ENCODE measurements at places on chromosomes 12 and 14. TPM values are rescaled to one million over a fixed set of nuclear protein-coding genes. Genes with fewer than 3 reads are reported as not detected.

GRCh38 chr14:88063811-88064210 lies 58.9 kb downstream of the GPR65 start:
- no peak overlapping the region for H3K27ac ChIP-seq
- H3K4me3 ChIP-seq: no peak overlapping the region
- no peak for DNase-seq
- H3K27me3 ChIP-seq: no peaks in the 10 kb centered on the region
- H3K36me3 ChIP-seq: no peaks in the 10 kb centered on the region

CD4 gene
- total RNA-seq: 0.17 TPM

SRRM4 gene
- 183 TPM for total RNA-seq

DNA sequence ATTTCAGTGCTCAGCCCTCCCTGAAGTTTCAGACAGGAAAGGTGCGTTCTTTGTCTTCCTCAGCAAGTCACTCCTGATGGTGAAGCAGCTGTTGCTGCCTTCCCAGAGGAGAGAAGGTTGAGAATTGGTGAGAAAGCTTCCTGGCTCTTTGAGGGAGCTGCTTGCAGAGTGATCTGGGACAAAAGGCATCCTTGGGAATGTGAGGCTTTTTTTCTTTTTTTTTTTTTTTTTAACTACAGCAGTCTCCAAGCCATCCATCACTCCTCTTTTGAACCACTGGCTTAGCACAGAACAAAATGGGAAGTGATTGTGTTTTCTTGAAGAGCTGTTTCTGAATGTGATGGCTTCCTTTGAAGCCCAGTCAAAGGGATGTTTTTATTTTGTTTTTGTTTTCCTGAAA lies 120.4 kb upstream of the LRIG3 start:
- H3K4me3 ChIP-seq: no peak overlapping the region
- no peak for DNase-seq
- H3K27ac ChIP-seq: no peak overlapping the region

- H3K4me3 ChIP-seq: peak overlapping the region; percentile 26
- no peaks in the 10 kb centered on the region for H3K27me3 ChIP-seq
- H3K27ac ChIP-seq: peak overlapping the region; percentile 40
- no peak for DNase-seq
- H3K36me3 ChIP-seq: no peaks in the 10 kb centered on the region
These were observed 151.8 kb downstream of the CRADD start for GRCh38 chr12:93829016-93829415.

DNA sequence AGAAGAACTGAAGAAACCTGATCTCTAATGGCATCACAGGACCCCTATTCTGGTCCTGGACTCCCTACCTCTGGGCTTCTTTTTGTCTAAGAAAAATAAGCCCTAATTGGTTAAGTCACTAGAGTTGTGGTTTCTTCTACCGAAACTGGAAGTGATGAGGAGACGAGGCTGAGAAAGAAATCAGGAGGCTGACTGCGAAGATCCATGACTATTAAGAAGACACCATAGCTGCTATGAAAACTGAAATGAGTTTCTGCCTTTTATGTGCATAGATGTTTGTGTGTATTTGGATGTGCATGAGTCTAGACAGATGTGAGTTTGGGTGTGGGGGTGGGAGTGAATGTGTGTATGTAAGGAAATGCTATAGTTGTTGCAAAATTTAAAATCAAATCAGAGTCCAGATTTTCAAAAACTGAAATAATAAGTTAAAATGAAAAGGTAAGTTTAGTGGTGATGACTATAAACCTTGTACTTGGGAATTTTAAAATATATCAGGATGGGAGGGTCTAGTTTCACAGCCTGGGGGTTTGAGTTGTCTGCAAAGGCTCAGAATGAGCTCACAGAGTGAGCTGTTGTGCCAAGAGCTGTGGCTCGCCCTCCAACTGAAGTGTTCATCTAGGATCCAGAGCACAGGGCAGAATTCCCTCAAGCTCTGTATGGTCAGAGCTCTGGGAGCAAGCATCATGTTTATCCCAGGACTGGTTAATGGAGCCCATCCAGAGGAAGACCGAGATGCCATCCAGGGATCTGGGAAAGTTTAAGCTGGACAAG lies 94.9 kb downstream of the VCPKMT start:
- H3K36me3 ChIP-seq: peaks cover 9% of the 10 kb centered on the region
- no peak overlapping the region for H3K27ac ChIP-seq
- H3K4me3 ChIP-seq: no peak overlapping the region
- no peaks in the 10 kb centered on the region for H3K4me1 ChIP-seq

DNA sequence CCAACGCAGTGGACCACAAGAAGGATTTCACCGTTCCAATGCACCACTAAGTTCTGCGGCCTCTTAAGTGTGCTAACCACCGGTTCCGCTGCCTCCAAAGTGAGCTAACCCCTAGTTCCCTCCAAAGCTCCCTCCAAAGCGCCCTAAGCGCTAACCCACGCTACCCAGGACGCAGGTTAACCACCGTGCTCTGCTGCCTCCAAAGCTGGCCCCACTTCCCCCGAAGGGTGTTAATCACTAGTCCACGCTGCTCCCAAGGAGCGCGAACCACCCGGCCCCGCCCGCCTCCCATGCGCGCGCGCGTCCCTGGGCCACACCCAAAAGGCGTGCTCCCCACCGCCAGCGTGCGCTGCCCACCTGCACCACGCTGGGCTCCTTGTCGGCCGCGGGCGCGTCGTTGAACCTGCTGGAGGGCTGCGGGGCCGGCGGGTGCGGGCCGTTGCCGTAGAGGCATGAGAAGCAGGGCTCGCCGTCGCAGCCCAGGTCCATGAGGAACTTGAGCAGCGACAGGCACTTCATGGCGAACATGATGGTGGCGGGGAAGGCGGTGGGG lies 11.7 kb downstream of the FAM181A start:
- H3K27ac ChIP-seq: no peak overlapping the region
- DNase-seq: no peak
- H3K27me3 ChIP-seq: peaks cover 7% of the 10 kb centered on the region

GRCh38 chr14:73685328-73685727 lies 28.9 kb downstream of the PNMA1 start:
- no peak overlapping the region for H3K27ac ChIP-seq
- H3K36me3 ChIP-seq: no peaks in the 10 kb centered on the region
- no peak overlapping the region for H3K4me3 ChIP-seq
- no peaks in the 10 kb centered on the region for H3K27me3 ChIP-seq
- no peaks in the 10 kb centered on the region for H3K4me1 ChIP-seq

ZDHHC22 gene
- 77.3 TPM for total RNA-seq

- H3K27me3 ChIP-seq: no peaks in the 10 kb centered on the region
- peaks cover 4% of the 10 kb centered on the region for H3K4me1 ChIP-seq
- no peak overlapping the region for H3K4me3 ChIP-seq
- DNase-seq: no peak
These were observed 5.4 kb upstream of the ANO4 start for GRCh38 chr12:100789146-100789545.

GRCh38 chr14:63616015-63616414 lies 25.7 kb downstream of the WDR89 start:
- no peaks in the 10 kb centered on the region for H3K27me3 ChIP-seq
- DNase-seq: no peak

RFC5 gene
- total RNA-seq: 8.4 TPM

DNA sequence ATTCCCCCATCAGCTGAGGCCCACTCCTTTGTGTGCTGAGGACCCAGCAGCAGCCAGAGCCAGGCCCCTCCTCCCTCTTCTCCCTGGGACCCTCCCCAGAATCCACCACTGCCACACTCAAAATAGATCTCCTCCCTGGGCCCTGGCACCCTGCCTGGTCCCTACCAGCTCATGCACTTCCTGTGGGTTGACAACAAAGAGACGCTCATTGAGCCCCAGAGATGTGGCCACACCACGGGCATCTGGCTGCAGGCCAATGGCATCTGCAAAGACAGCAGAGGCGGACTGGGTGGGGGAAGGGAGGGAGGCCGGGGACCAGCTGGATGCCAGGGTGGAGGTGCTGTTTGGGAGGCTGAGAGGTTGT lies 16.0 kb upstream of the ENDOU start:
- no peaks in the 10 kb centered on the region for H3K36me3 ChIP-seq
- H3K27ac ChIP-seq: peak overlapping the region; percentile 28
- peaks cover 19% of the 10 kb centered on the region for H3K27me3 ChIP-seq
- DNase-seq: no peak
- H3K4me1 ChIP-seq: peaks cover 16% of the 10 kb centered on the region

TMEM179 gene
- 28.8 TPM for total RNA-seq

- peaks cover 1% of the 10 kb centered on the region for H3K27me3 ChIP-seq
- no peaks in the 10 kb centered on the region for H3K4me1 ChIP-seq
These were observed 21.0 kb upstream of the MAGOHB start for GRCh38 chr12:10634427-10634826.

DNA sequence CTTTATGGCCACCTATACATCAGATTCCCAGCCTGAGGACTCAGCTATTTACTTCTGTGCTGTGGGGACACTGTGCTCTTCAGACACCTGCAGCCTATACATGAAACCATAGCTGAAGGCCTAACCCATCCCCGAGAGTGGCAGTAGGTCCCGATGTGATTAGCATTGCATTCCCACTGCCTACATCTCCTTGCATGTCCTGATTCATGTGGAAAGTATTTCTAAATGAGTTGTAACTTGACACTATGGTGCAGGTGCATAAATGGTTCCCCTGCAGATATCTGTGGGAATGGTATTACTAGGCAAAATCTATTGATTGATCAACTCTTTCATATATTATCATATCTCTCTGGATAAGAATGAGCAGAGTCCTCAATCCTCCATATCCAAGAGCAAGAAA lies 433.5 kb downstream of the DAD1 start:
- H3K4me3 ChIP-seq: no peak overlapping the region
- H3K36me3 ChIP-seq: peaks cover 12% of the 10 kb centered on the region
- no peak overlapping the region for H3K27ac ChIP-seq
- no peaks in the 10 kb centered on the region for H3K4me1 ChIP-seq
- no peak for DNase-seq

PYGL gene
- total RNA-seq: 1.2 TPM

GALNT8 gene
- 25.3 TPM for total RNA-seq

GRCh38 chr12:75130811-75131210 lies 78.8 kb downstream of the KCNC2 start:
- peak overlapping the region; percentile 100 for H3K27ac ChIP-seq
- DNase-seq: peak; percentile 50
- peak overlapping the region; percentile 66 for H3K4me3 ChIP-seq
- peaks cover 7% of the 10 kb centered on the region for H3K27me3 ChIP-seq
- H3K4me1 ChIP-seq: peaks cover 58% of the 10 kb centered on the region

NRL gene
- 3.7 TPM for total RNA-seq

GRCh38 chr14:64935508-64935907 lies 7.0 kb downstream of the GPX2 start:
- H3K27ac ChIP-seq: no peak overlapping the region
- peaks cover 10% of the 10 kb centered on the region for H3K4me1 ChIP-seq
- no peak for DNase-seq
- no peaks in the 10 kb centered on the region for H3K36me3 ChIP-seq
- H3K27me3 ChIP-seq: no peaks in the 10 kb centered on the region

DNA sequence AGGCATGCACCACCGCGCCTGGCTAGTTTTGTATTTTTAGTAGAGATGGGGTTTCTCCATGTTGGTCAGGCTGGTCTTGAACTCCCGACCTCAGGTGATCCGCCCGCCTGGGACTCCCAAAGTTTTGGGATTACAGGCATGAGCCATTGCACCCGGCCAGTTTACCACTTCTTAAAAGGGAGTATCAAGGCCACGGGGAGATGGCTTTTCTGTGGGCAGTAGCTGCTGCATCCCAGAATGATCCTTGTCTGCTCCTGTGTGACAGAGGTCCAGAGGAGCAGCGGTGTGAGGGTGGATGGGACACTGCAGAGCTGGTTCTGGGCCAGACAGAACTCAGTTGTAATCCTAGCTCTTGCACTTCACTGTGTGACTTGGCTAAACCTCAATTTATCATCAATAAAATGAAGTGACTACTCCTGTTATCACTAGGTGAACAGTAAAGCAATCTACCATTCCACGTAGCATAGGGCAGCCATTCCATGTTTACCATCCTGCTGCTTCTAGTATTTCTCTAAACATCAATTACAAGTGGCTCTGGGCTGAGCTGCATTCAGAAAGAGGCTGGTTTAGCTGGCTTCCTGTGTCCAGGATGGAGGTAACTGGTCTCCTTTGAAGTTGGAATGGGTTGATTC lies 3.0 kb upstream of the NPFF start:
- peaks cover 4% of the 10 kb centered on the region for H3K36me3 ChIP-seq
- no peak overlapping the region for H3K27ac ChIP-seq
- H3K27me3 ChIP-seq: peaks cover 5% of the 10 kb centered on the region
- H3K4me1 ChIP-seq: peaks cover 15% of the 10 kb centered on the region

DNA sequence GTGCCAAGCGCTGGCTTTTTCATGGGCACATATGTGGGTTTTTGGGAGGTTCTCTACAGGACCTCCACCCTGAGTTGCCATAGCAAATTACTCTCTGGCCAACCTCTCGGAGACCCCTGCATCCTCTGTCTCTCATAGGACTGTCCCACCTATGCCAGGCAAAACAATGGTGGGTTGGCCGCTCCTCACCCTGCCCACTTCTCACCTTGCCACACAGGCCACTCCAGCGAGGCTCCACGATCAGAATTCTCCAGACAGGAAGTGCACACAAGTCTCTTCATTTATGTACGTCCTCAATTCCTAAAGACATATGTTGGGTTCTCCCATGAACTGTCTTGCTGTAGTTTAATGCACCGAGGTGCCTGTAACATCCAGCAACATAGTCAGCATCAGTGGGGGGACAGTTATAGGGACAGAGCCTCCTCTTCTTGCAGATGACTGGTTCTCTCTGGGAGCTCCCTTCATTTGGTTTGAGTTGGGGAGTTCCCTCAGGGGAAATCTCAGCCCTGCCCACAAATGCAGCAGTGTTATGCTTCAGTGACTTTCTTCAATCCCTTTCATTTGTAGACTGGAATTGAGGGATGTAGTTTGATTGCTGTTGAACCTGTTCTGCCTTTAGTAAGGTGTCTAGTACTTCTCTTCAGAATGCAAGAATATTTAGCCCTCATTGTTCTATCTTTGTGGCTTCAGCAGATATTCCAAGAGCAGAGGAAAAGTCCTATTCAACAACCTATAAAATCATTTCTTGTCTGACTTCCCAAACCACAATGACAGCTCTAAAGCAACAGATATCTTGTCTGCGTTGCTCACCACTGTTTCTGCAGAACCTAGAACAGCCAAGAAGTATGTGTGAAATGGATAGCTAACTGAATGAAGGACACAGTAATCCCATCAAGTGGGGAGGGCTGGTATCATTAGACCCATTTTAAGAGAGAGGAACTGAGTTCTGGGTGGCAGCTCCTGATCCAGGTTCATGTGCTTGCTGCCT lies 2.8 kb upstream of the LTBP2 start:
- no peak overlapping the region for H3K4me3 ChIP-seq
- no peak for DNase-seq
- peaks cover 10% of the 10 kb centered on the region for H3K27me3 ChIP-seq
- H3K4me1 ChIP-seq: peaks cover 5% of the 10 kb centered on the region

DNA sequence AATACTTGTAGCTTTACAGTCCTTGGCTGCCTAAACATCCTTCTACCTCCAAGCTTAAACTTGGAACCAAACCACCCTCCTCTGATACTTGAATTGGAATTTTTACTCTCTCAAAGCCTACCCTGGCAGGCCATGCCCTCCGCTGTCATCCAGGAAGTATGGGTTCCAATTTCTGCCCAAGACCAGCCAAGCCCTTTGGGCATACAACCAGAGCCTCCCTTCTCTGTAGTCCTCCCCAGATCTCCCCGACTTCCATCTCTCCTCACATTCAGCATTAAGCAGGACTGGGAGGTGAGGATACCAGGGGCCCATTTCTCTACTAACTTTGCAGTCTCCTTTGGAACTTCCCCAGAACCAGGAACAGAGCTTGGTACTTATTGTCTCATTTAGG lies 369 bp upstream of the DHH start:
- peaks cover 10% of the 10 kb centered on the region for H3K36me3 ChIP-seq
- peaks cover 25% of the 10 kb centered on the region for H3K27me3 ChIP-seq
- peak overlapping the region; percentile 28 for H3K27ac ChIP-seq
- H3K4me1 ChIP-seq: peaks cover 5% of the 10 kb centered on the region
- H3K4me3 ChIP-seq: peak overlapping the region; percentile 47
- no peak for DNase-seq

Measured in glutamatergic neuron (in vitro differentiated cells).